ENCODE measurements at places on chromosomes 16 and 17.

DNA sequence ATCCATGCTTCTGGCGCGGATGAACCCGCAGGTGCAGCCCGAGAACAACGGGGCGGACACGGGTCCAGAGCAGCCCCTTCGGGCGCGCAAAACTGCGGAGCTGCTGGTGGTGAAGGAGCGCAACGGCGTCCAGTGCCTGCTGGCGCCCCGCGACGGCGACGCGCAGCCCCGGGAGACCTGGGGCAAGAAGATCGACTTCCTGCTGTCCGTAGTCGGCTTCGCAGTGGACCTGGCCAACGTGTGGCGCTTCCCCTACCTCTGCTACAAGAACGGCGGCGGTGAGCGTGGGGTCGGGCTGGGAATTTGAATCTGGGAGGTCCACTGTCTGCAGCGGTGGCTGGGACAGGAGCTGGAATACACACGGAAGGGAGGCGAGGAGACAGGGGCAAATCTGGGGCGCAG lies 904 bp downstream of the SLC6A2 start:
- DNase-seq = no peak

DNA sequence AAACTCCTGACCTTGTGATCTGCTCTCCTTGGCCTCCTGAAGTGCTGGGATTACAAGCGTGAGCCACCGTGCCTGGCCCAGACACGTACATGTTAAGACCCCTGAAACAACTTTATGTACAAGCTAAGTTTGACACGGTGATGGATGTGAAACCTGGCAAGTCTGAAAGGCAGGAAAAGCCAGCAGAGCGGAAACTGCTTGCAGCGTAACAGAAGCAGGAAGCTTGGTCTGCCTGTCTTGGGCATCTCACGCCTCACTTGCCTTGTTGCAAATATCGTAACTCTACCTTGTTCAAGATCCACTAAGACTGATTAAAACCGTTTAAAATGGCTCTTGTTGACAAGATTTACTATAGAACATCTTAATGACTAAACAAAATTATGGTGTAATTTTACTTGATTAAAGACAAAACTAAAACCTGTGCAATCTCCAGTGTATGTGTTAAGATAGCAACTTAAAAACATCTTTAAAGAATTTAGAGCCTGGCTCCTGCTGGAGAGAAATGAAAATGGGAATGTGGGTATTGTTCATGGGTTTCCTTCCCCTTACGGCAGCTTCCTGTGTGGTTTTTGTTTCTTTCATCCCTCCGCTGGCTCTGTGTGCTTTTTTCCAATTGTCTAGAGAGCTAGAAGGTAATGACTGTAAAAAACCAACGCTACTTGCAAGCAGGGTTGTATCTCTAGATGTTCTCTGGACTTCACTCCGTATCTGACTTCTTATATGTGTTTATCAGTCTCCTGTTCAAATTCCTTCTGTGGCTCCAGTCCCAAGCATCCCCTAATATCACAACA lies 477.6 kb downstream of the XYLT1 start:
- DNase-seq = no peak

GRCh38 chr17:78202666-78203065 lies 11.4 kb upstream of the BIRC5 start:
- no peak for DNase-seq

DNA sequence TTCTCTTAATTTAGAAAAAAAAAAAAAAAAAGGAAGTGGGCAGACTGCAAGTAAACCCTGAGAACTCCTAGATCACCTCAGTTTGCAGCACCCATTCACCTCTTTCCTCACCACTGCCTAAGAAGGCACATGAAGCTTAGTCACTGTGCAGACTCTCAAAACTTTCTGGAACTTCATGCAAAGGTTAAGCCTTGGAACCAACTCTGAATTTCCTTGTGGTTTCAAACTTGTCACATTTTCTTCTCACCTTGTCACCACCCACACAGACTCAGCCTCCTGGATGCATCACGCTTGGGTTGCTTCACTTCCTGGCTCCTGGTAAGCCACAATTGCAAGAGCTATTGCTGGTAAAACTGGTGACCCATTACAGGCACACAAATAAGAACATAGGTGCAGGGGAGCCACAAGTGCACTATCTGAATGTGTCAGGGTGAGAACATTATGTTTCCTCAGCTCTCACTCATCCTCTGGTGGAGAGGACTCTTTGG lies 15.0 kb upstream of the CPD start:
- DNase-seq = no peak

DNA sequence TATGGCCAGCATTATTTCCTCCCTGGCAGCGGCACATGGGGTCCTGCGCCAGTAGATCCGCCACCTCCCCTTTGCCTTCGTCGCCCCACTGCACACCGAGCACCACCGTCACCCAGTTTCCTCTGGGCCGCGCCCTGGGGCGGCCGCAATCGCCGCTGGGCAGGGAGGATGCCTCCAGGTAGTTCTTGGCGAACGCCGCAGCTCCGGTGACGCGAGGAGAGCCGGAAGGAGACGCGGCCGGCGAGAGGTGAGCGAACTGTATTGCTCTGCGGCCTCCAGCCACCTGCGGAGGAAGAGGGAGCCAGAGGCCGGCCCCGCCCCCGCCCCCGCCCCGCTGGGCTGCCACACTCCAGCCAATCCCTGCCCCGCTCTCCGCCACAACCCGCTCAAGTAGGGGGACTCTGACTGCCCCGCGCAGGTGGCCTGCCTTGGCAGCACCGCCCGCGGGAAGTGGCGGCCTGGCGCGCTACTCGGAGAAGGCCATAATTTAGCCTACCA lies 11.8 kb upstream of the SLFN13 start:
- DNase-seq = no peak

DNA sequence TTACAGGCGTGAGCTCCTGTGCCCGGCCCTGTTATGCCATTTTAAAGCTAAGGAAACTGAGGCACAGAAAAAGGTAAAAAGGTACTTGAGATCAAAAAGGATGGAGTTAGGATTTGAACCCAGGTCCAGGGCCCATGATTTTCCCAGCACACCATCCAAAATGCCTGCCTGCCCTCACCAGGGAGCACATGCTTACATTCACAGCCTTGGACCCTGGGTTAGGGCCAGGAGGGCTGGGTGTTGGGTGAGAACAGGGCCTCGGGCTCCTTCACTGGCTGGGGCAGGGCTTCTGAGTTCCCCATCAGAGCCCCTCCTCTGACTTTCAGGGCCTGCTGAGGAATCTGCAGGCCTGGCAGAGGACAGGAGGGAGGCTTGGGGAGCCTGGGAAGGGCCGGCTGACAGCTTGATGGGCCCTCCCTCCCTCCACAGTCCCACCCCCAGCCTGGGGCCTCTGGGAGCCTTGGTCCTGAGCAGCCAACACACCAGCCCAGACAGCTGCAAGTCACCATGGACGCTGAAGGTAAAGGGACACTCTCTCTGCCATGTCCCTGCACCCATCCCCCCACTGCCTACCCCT lies at the start of gene QPRT:
TSS of gene QPRT (plus strand) at position 490 of the 577 bp plus-strand sequence. CDS start at position 508, 18 bp downstream.
- no peak for DNase-seq

- no peak for DNase-seq
Measured at GRCh38 chr16:16045879-16046278, 96.5 kb downstream of the ABCC1 start.

DNA sequence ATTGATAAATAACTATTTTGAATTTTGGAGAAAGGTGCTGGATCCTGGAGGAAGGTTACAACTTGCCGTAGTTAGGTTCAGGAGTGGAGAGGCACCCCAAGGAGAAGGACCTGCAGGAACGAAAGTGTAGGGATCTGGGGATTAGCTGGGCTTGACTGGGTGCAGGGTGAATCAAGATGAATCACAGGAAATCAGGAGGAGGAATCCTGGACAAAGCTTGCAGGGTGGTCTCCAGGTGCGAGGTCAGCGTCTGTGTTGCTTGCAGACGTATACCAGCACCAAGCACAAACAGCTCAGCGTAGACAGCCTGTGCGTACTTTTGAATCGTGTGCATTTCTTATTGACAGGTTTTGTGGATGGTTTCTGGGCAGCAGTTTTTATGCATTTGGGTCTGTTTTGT lies 144.3 kb downstream of the MSI2 start:
- DNase-seq = no peak

- DNase-seq = peak; percentile 17
Measured at GRCh38 chr17:42221886-42222745, 27.8 kb upstream of the GHDC start.

GRCh38 chr17:73536700-73537605 lies 107.3 kb downstream of the SDK2 start:
- DNase-seq = no peak

DNA sequence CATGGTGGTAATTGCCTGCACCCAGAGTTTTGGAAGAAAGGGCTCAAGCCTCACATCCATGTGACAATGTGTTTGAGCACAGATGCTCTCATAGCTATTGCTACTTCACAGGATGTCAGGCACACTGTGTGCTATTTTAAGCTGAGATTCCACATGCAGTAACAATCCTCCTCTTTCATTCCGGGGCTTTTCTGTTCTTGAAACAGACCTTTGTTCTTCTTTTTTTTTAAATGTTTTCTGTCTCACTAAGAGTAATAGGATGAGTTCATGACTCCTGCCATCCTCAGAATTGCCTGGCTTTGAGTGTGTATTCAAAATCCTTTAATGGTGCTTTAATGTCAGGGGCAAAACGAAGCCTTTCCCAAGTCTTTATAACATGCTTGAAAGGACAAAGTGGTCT lies 198.9 kb downstream of the ABCC12 start:
- DNase-seq = no peak

- peak; percentile 98 for DNase-seq
Measured at GRCh38 chr17:59154721-59155438, at the start of gene SKA2. SKA2 (minus strand) TSS chr17:59155186; CDS start chr17:59155163, 23 bp downstream.

GRCh38 chr16:19599968-19600716 lies 44.6 kb downstream of the VPS35L start:
- DNase-seq = no peak

GRCh38 chr17:9410737-9411136 lies 164.9 kb downstream of the STX8 start:
- no peak for DNase-seq

- DNase-seq = no peak
Measured at GRCh38 chr17:77786740-77787505, 171.6 kb upstream of the TNRC6C start.

GRCh38 chr16:19366391-19366790 lies 51.3 kb upstream of the TMC5 start:
- DNase-seq = no peak

DNA sequence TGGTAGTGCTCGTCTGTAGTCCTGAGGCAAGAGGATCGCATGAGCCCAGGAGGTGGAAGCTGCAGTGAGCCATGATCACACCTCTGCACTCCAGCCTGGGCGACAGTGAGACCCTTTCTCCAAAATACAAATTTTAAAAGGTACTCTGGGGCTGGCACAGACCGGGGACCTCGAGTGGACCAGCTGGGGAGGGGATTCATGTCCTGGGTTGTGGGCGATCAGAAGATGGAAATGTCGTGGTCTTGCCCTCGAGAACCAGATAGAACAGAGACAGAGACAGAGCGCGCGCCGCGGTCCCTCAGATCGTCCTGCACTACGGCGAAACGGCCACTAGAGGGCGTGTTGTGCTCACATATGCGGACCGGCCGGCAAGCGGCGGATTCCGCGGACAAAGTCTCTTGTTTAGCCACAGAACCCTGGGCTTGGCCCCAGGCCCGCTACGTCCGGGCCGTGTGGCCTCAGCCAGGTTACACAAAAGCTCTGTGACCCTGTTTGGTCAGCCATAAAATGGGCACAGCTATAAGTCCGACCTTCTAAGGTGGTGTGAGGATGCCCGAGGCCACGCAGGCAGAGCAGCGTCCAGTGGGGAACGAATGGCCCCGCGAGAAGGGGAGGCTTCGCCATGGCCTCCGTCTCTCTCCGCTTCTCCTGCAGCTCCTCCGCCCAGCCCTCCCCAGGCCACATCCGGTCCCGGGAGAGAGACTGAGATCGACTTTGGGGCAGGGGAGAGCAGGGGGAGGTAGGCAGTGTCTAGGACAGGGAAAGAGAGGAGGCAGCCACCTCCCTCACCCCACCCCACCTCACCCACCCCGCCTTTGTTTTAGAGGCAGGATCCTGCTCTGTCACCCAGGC lies 14.6 kb upstream of the SBK1 start:
- DNase-seq = peak; percentile 59

- DNase-seq = no peak
Measured at GRCh38 chr17:72142614-72143013, 21.8 kb downstream of the SOX9 start.

DNA sequence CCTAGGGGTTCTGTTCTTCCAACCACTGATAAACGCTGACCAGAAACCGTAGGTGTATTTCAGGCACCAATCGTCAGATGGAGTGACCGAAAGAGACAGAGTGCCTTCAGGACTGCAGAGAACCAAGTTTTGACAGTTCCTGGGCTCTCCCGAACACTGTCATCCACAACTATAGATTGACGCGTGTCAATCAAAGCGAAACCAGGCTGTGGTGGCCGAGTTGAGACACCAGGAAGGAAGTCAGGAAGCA lies 11.9 kb upstream of the AURKB start:
- no peak for DNase-seq

GRCh38 chr16:6160303-6160702 lies 1062.7 kb upstream of the EEF2KMT start:
- DNase-seq = no peak

- no peak for DNase-seq
Measured at GRCh38 chr17:76528156-76528527, 9.4 kb downstream of the CYGB start.

DNA sequence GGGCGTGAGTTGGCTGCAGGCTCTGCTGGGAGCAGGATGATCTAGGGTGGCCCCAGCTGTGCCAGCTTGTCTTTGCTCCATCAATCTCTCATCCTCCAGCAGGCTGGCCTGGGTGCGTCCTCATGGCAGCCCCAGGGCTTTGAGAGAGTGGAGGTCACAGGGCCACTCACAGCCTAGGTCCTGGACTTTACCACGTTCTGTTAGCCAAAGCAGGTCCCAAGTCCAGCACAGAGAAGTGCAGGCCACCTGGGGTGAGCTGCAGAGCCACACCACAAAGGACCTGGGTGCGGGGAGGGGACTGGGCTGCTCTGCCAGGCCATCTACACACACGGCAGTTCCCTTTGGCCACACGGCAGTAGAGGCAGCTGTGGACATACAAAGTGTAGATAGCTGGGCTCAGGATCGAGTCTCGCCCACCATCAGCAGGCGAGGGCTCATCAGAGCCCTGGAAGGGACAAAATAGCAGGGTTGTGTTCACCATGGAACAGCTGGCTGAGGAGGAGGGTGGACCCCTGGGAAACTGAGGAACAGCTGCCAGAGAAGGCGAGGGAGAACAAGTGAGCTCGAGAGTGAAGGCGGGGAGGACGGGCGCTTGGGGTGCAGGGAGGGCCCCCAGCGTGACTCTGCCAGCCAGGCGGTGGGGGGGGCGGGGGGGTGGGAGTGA lies 30.0 kb downstream of the SREBF1 start:
- DNase-seq = no peak

- DNase-seq = no peak
Measured at GRCh38 chr16:17063201-17064139, 407.3 kb downstream of the XYLT1 start.

DNA sequence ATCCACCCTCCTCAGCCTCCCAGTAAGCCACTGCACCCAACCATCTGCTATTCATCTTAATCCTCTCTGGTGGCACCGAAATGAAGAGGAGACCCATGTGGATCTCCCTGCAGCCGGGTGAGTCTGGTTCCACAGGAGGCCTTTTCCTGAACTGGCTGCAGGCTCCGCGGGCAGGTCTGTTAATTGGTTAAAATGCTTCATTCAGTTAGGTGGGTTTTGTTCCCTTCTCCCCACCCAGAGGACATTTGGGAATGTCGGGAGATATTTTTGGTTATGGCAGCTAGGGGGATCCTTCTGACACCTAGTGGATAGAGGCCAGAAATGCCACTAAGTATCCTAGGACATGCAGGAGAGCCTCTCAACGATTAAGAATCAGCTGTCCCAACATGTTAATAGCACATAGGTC lies 16.7 kb downstream of the C16orf54 start:
- no peak for DNase-seq

Data from esophagus squamous epithelium (tissue), 5 donors.